ENCODE measurements at places on chromosomes 3 and 15.

DNA sequence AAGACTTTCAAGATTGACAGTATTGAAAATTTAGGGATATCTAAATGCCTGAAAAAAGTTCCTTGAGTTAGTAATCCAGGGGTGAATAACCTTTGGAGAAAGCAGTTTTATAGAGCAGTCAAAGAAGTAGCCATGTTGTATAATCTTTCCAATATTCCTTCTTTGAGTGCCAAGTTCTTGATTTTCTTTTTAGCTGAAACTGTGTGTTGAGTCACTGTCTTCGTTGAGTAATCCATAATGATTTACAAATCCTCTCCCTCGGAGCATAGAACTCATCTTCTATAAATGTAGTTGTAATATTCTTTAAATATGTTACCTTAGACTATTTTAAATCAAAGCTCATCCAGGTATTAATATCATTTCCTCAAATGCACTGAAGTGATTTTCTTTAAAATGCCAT lies 135.2 kb downstream of the BBX start:
- no peak for DNase-seq

DNA sequence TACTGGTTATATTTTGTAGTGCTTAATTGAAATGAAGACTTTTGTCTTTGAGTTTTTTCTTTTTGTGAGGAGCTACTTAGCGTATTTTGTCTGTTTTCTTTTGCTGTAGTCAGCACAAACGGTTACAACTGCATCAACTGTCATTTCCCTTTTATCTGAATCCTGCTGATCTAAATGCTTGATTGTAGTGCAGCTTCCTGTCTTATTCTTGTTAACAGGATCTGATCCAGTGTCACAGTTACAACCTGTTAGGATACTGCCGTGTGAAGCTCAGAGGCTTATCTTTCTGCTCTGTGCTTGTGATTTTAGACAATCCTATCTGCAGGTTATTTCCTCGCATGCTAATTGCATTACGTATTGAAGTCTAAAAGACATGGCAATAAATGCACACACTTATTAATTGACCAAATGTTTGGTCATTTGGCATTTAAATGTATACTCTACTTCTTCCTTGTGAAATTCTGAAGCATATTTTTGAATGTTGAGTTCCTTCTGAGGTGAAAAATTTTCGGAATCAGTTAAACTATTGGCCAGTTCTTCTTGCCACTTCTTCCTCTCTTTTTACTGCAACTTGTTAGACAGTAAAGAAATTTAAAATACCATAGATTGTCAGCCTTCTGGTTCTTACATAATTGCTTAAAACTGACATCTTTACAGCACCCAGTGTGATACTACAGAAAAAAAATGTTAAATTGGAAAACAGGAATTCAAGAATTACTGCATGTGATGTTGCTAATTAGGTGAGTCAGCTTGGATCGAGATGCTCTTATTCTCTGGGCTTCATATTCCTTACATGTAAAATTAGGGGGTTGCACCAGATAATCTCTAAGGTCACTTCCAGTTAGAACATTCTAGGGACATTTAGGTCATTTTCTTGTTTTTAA lies 168.2 kb downstream of the MBNL1 start:
- DNase-seq = no peak

DNA sequence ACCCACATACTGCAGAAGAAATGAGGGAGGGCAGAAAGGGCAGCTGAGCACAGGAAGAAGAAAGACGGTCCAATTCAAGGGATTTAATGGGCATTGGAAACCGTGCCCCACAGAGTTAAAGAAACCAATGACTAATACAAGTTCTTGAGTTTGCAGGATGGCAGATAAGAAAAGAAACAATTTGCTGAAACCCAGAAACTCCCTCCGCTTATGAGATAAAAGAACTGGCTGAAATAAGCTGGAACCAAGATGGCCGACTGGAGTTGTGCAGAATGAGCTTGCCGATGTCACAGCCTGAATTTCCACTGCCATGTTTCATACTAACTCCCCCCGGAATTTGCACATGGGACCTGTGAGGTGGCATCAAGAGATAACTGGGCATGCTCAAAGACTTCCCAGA lies 47.1 kb downstream of the SCAP start:
- no peak for DNase-seq

GRCh38 chr3:54240-54639 lies 142.3 kb upstream of the CHL1 start:
- no peak for DNase-seq

GRCh38 chr3:141114816-141115460 lies 63.8 kb downstream of the SPSB4 start:
- no peak for DNase-seq

DNA sequence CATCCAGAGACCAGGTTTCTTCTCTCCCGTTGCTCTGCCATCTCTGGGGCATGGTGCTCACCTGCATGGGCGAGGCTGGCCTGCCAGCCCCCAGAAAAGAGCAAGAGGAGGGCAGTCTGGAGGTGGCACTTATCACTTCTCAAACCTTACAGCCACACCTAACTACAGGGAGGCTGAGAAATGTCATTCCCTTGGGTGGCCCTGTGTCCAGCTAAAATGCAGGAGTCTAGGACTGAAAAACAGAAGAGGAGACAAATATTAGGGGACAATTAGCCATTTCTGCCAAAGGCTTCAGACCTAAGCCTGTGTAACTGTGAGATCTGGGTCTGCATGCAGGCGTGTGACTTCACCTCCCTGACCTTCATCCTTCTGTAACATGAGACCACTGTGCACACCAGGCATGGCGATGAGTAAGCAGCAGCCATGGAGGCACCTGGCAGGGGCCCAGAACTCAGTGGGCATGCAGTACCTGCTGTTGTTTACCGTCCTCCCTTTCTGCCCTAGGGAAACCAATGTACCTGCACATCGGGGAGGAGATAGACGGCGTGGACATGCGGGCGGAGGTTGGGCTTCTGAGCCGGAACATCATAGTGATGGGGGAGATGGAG lies 83.4 kb downstream of the MESD start:
- DNase-seq = peak; percentile 18

- DNase-seq = no peak
These were observed 66.2 kb upstream of the TPM1 start for GRCh38 chr15:62976301-62976881.

- DNase-seq = no peak
These were observed 35.9 kb downstream of the ADCY5 start for GRCh38 chr3:123412811-123413604.

DNA sequence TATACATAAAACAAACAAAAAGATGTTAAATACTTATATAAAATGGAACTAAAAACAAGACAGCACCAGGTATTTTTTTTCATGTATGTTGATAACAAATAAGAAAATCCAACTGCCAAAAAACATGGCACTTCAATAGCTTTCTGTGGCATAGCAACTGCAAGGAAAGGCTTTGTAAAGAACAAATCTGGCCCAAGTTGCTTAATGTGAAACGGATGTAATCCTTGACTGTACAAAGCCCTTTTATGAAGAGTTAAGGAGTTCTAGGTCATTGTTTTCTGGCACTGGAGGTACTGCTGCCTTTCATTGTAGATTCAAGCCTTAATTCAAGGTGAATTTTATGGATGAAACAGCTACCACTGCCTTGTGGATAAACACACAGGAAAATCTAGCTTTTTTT lies 68.8 kb upstream of the SLC12A8 start:
- no peak for DNase-seq

DNA sequence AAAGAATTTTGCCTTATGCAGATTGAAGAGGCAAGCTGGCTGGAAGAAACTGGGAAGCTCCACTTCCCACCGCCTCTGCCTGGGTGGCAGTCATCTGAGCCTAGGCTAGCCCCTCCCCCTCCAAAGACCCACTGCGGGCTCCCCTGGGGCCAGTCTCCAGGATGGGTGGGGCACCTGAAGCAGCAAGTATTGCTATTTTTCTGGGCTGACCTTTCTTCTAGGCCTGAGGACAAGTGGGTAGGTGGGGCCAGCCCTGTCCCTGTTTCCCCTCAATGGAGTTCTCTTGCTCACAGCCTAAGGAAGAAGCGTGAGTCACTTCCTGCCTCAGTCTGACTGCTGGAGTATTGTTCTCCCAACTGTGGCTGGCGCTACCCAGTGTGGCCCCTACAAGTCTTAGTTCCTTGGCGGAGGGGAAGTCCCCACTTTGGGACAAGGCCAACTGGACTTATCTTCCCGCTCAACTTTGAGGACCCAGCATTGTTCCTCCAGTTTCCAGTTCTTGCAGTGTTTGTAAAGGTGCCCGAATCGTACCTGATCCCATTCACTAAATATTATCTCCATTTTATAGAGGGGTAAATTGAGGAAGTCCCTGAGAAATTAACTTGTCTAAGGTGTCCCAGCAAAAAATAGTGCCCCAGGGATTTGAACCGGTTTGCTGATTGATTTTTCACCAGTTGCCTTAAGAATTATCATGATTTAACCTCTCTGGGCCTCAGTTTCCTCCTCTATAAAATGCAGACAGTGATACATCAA lies 1.4 kb downstream of the FURIN start:
- peak; percentile 9 for DNase-seq

DNA sequence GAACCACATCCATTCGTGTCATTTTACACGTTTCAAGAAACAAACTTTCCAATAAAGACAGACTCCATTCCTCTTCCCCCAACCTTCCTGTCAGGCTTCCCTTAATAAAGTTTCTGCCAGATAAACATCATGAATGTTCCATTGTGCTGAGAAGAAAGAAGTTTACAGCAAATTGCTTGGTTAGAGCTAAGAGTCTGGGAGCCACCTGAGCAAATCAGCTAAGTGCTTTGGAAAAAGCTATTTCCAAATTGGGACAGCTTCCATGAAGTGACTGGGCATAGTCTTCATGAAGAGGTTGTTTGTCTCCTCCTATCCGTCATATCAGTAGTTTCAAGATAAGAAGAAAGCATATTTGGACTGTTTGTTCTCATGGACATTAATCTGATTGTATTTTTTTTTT lies 77.0 kb downstream of the MAGI1 start:
- DNase-seq = no peak

DNA sequence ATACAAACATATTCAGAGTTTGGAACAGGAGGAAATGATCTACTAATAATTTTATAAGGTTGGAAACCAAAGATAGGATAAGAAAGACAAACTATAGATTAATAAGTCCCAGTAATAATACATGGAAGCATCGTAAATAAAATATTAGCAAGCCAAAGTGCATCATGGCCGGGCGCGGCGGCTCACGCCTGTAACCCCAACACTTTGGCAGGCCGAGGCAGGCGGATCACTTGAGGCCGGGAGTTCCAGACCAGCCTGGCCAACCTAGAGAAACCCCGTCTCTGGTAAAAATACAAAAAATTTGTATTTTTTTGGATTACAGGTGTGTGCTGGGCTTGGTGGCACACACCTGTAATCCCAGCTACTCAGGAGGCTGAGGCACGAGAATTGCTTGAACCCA lies 14.9 kb downstream of the MUC4 start:
- DNase-seq = no peak

DNA sequence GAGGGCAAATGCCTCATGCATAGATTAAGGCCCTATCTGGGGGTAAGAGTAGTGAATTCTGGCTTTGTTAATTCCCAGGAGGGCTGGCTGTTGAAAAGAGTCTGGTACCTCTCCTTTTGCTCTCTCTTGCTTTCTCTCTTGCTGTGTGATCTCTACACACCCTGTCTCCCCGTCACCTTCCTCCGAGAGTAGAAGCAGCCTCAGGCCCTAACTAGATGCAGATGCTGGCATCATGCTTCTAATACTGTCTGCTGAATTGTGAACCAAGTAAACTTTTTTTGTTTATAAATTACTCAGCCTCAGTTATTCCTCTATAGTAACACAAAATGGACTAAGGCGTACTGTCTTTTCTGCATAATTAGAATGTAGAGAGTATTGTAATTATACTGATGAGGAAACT lies 908.1 kb downstream of the DIPK2A start:
- no peak for DNase-seq

DNA sequence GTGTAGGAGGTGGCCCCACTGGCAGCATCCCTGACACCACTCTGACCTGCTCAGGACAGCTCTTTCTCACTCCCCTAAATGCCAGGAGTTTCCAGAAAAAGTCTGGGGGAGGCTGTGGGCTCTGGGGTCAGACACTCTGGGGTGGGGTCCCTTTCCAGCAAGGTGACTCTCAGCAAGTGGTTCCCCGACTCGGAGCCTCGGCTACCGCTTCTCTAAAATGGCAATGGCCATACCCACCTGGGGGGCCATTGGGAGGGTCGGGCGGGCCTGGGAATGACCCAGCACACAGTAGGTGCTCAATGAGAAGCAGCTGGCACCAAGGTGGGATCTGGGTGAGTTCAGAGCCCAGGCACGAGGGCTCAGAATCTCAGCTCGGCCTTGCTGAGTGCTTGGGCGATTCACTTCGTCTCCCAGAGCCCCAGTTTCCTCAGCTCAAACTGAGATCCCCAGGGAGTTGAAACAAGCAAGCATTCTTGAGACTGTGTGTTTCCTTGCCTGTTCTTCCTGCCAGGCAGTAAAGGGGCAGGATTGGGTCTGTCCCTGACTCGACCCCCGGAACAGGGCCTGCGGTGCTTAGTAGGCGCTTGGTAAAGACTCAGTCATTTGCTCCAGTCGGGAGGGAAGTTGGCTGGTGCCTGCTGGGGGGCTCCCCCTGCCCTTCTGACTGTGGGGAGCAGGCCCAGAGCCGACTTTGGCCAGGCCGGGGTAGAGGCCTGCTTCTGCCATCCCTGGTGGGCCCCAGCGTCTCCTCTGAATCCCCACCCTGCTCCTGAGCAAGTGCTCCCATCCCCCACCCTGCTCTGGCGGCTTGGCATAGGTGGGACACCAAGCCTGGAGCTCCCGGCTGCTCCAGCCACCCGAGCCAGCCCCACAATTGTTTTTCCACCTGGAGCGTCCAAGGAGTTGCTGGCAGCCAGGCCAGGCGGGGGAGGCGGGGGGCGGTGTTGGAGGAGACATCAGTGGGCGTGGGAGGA lies 32.9 kb upstream of the FBLN2 start:
- DNase-seq = no peak

GRCh38 chr3:190486533-190486864 lies 27.4 kb upstream of the IL1RAP start:
- DNase-seq = no peak

GRCh38 chr3:46926039-46926438 lies 48.5 kb downstream of the PTH1R start:
- DNase-seq = no peak

- no peak for DNase-seq
These were observed 95.0 kb upstream of the CCDC80 start for GRCh38 chr3:112735926-112736325.

GRCh38 chr3:26084629-26085028 lies 294.7 kb downstream of the OXSM start:
- no peak for DNase-seq

DNA sequence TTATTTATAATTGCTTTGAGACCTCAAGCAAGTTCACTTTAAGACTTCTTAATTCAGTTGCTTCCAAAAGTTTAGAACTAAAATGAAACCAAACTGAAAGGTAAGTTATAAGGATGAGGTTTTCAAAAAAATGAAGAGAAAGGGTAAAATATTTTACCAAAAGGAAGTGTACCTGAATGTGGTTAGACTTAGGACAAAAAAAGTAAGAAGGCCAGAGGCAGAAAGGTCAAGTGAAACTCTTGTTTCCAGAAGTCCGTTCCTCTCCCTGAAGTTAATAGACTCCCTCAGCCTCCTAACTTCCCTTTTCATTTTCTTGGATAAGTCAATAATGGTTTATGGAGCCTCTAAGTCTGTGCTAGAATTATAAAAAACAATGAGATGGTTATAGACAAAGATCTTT lies 16.6 kb downstream of the BTLA start:
- no peak for DNase-seq

- no peak for DNase-seq
These were observed 115.6 kb downstream of the RFX7 start for GRCh38 chr15:56128081-56128480.
